ENCODE measurements at places on chromosomes 1 and 21.

DNA sequence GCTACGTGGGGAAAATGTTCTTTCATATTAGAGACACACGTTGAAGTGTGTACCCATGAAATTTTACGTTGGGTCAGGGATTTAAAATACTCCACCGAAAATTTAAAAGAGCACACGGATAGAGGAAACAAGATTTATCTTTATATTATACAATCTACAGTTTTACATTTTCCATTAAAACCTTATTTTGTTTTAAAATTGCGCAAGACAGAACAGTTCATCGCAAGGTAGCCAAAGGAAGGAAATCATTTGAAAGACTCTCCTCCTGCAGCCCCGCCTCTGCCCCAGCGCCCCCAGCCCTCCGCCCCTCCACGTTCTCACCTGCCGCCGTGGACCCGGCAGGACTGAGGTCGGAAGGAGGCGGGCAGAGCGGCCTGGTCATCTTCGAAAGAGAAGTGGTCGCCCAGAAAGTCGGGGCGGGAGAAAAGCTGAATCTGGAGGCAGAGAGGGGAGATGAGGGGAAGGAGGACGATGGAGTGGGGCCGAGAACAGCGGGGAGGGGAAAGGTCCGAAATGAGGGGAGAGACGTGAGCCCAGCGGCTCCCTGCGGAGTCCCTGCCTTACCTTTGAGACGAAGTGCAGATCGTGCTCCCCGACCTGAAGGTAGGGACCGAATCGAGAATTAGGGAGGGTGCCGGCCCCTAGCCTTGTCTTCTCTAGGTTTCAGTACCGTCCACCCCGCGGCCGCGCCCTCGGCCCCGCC lies 18.0 kb downstream of the CRYBG2 start:
- no peak for DNase-seq

- no peak for DNase-seq
Observed at GRCh38 chr21:46555678-46556077, 49.2 kb downstream of the S100B start.

DNA sequence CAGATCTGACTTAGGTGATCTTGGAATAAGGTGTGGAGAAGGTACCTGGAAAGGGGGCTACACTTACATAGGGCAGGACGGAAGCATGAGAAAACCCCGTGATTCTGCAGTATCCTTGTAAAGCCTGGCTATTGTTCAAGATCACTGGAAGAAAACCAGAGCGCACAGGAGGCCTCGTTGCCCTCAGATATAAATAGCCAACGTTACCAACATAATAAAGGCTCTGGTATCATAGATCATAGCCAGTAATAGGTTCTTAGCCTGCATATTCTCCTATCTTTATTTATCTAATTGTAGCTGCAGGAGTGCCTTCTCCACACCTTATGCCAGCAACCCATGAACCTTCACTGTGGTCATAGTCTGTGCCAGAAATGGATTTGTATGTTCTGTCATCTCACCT lies 35.9 kb upstream of the MPZL1 start:
- no peak for DNase-seq

DNA sequence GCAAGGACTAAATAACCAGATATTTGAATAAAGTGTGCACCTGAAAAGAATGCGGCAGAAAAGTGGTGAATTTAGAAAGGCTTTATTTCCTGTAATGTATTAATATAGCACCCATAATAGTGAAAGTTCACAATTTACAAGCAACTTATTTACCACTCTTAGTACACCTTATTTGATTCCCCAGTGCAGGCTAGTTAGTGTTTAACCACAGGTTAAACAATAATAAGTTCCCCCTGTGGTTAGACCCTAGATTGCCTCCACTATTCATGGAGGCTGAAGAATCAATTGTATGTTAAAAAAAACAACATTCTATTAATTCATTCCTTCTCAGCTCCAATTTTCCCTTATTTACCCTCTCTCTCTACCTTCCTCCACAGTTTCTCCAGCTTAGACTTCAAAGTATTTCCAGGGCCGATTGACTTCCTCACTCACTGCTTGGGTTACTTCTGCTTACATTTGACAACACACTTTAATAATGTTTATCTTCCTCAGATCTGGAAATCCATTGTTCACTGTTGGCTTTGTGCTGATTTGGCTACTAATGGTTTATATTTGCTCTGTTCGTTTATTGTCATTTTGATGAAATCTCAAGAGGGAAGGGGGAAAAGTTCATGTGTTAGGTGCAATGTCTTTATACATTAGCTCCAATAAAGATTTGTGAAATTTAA lies 796.3 kb downstream of the BRINP3 start:
- DNase-seq = no peak

DNA sequence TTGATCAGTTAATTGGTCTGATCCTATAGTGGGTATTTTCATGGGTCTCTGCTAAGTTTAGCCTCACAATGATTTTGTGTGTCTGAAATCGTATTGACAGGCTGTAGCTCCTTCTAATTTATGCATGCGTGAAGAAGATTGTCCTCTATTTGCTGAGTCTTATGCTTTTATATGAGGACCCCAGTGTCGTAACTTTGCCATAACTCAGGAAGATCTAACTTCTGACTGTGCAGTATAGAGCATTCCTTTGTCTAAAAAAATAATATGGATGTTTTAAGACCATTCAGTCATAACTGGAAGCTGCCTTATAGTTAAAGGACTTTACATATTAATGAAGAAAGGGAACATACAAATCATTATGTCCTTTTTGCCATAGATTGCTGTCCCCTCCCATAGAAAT lies 73.3 kb downstream of the CAMTA1 start:
- no peak for DNase-seq

DNA sequence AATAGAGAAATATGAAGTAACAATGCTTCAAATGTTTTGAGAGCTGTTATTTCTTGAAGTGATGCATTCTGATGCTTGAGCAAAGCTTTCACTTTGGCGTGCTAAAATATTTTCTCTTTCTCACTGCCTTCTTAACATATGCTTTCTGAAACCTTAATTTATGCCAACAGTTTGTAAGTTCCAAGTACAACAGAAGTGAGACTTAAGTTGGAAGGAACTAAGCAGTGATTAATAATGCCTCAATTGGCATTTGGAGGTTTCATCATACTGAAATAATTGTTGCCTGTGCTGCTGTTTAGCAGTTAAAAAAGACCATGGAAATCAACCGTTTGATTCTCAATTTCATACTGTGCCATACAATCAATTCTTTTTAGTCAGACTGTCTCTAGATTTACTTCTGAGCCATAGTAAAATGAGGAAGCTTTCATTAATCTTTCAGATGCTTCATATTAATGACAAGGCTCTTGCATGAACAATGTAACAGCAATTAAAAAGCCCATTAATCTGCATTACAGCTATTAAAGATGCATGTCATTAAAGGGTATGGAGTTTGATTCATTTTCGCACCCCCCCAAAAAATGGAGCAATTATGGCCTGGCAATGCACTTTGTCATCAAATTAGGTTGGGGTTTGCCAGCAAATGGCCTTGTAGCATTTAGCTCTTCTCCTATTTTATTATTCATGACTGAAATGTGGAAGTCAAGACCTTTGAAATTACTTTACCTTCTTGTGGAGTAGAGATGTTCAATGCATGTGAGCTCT lies 375.3 kb downstream of the USH2A start:
- no peak for DNase-seq

- no peak for DNase-seq
Observed at GRCh38 chr1:66981679-66982078, 56.9 kb downstream of the MIER1 start.

DNA sequence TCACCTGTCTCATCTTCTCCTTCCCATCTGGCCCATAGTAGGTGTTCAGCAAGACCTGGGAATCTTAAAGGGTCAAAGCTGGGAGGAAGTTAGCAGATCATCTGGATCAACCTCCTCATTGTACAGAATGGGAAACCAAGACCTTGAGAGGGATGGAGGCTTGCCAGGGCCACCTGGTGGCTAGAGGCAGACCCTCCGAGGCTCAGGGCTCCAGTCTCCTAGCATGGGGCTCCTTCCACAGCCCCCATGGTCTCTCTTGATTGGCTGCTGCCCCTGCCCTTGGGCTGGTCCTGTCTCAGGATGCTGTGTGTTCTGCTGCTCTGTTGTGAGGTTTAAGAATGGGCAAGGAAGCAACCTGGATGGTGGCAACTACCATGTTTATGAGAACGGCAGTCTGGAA lies 68.7 kb upstream of the CNTN2 start:
- no peak for DNase-seq

DNA sequence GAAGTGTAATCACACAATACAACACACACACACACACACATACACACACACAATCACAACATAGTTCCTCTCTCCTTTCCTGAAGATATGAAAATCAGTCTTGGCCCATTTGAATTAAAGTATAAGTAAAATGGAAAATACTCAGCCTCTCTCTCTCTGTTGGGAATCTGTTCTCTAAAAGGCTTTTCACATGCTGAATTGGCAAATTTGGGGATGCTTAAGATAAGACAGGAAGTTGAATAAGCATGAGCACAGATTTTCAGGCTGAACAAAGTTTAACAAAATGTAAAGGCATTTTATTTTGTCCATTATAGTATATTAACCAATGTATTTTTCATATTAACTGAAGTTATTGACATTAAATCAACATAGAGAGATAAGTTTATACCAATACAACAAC lies 23.7 kb upstream of the FMO2 start:
- DNase-seq = no peak

DNA sequence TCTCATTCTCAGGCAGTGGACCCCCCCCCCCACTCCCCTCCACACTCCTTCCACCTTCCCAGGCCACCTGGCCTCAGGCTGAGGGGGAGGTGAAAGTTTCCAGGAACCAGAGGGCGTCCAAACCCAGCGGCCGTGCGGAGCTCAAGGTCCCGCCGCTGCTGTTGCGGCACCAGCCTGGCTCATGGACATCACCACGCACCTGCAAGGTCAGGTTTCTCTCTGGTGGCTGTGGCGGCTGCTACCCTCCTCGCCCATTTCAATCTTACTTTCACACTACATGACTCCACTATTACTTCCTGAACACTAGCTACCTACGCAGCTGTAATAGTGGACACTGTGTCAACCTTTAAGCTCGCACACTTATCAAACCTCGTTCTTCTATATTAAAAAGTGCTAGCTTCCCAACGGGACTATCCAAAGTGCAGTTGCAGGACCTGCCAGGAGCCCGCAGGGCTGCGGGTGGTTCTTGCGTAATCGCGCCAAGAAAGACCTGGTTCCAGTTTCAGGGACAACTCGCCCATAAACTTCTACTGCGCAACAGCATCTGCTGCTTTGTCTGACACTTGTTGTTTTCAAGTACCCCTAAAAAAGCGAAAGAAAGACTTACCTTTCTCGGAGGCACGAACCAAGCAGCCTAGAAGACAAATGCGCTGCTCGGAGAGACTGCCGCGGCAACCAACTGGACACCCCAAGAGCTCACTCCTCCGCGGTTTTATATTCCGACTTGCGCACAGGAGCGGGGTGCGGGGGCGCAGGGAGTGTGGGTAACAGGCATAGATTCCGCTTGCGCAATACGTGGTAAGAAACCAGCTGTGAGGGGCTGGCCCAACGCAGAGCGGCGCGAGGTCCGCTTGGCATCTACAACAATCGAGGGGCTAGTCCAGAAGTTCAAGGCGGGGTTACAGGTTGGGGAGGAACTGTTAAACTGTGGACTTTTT lies at the start of gene DIRAS3:
TSS of gene DIRAS3 (minus strand) at position 687 of the 938 bp plus-strand sequence. CDS start 3,330 bp downstream, outside the sequence.
- no peak for DNase-seq

DNA sequence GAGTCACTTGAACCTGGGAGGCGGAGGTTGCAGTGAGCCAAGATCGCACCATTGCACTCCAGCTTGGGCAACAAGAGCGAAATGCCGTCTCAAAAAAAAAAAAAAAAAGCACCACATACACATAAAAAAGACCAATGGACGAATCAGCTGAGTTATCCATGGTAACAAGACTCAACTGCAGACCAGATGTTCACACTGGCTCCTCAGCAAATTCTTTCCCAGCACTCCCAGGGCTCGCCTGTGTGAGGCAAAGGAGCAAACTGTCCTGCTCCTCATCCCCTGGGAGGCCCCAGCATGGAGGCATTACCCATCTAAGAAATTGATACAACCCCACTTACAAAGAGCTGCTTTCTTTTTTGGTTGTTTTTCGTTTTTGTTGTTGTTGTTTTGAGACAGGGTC lies 3.1 kb downstream of the TMEM234 start:
- no peak for DNase-seq

GRCh38 chr1:15245593-15246360 lies 1.2 kb upstream of the FHAD1 start:
- no peak for DNase-seq

- DNase-seq = no peak
Observed at GRCh38 chr1:20359451-20360330, 69.0 kb downstream of the VWA5B1 start.

GRCh38 chr1:222970040-222970439 lies 155.2 kb downstream of the DISP1 start:
- peak; percentile 48 for DNase-seq

- DNase-seq = no peak
Observed at GRCh38 chr1:11528611-11529261, 49.8 kb downstream of the DISP3 start.

DNA sequence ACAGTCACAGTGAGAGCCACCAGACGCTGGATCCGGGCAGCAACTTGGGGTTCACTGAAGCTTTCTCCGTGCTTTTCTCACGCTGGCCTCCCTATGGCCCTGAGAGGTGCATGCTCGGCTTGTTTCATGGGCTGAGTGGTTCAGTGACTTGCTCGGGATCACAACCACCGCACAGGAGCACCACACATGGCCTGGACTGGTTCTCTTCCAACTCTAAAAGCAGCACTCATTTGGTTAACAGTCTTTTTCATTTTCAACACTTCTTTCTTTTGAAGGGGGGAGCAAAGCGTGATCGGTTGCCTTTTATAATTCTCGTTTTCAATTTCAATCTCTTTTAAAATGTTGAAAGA lies 26.2 kb downstream of the UBIAD1 start:
- DNase-seq = no peak

GRCh38 chr1:167923324-167924056 lies 9.6 kb upstream of the ADCY10 start:
- DNase-seq = no peak

DNA sequence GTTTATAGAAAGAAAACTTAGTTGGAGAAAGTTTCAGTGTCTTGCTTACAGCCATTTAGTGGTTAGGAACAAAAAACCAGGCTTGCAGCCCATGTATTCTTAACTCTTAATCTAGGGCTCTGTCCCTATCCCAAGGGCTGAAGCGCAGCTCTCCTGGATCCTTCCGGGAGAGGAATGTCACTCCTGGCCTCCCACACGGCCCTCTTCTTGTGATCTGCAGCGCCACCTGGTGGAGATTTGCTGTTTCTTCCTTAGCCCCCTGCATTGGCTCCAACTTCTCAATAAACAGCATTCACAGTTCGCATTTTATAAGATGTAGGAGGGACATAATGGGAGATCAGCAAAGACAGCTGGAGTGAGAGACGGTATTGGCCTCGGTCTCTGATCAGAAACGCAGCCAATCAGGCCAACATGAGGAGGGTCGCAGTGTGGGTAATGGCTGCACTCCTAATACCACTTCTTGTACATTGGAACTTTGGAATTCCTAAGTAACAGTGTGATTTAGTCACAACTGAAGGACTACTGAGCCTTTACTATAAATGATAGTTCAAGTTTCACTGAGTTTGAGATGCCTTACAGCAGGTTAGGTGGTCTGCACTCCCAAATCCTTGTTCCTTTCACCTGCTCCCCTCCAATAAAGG lies 283.4 kb downstream of the ASTN1 start:
- peak; percentile 89 for DNase-seq

All from NCI-H1694 (cell line).